ENCODE measurements at places on chromosomes 2 and 18.

- peak; percentile 30 for DNase-seq
Measured at GRCh38 chr2:11446733-11447248, 19.2 kb downstream of the E2F6 start.

- DNase-seq = no peak
Measured at GRCh38 chr18:59551902-59552635, 145.2 kb downstream of the CCBE1 start.

DNA sequence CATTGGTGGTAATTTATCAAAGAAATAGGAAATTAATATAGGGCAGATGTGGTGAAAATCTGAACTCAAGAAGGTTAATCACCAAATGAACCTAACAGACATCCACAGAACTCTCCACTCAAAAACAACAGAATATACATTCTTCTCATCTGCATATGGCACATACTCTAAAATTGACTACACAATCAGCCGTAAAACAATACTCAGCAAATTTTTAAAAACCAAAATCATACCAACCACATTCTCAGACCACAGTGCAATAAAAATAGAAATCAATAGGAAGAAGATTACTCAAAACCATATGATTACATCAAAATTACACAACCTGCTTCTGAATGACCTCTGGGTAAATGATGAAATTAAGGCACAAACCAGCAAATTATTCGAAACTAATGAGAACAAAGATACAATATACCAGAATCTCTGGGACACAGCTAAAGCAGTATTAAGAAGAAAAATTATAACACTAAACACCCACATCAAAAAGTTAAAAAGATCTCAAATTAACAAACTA, 31.0 kb downstream of the RBM43 start:
- DNase-seq = no peak

GRCh38 chr18:9648431-9649163, 34.2 kb upstream of the PPP4R1 start:
- DNase-seq = no peak

DNA sequence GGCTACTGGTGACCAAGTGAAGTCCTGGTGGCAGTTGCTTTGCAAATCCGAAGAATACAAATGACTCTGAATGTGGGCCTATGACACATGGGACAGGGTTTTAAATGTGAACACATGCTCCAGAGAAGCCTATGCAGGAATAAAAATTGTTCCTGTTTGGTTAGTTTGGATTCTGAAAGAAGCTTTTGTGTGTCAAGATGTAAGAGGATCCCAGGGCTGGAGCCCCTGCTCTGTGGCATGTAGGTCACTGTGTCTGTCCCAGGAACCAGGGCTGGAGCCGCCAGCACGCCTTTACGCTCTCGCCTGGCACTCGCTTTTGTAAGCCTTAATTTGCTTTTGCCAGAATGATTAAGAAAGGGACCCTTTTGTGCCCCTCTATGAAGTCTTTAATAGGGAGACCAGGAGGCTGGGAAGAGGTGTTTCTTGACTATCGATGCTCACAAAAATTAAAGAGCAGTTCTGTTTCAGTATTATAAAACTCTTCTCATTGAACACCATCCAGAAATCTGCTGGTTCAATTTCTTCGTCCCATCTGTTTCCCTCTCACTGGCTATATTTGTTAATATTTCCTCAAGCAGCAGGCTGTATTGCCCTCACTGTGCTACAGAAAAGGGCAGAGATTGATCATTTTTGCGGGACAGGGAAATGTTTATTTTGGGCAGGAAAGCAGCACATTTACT, 532.7 kb upstream of the POU3F3 start:
- DNase-seq = no peak

DNA sequence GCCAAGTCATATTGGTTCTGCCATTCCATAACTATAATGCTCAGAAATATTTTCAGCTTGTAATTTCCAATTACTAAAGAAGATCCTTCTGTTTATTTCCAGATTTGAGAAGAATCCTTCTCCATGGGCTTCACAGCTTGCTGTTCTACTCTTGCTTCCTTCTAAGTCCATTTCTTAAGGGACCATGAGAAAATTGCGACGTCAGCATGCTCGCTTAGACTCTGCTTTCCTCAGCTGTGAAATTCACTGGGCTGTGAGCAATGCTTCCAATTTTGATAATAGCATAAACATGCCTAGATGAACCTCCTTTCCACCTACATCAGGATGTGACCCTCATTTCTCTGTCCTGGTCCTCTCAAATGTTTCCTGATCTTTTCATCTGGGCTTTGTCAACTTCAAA, 145.3 kb upstream of the CDH20 start:
- no peak for DNase-seq

DNA sequence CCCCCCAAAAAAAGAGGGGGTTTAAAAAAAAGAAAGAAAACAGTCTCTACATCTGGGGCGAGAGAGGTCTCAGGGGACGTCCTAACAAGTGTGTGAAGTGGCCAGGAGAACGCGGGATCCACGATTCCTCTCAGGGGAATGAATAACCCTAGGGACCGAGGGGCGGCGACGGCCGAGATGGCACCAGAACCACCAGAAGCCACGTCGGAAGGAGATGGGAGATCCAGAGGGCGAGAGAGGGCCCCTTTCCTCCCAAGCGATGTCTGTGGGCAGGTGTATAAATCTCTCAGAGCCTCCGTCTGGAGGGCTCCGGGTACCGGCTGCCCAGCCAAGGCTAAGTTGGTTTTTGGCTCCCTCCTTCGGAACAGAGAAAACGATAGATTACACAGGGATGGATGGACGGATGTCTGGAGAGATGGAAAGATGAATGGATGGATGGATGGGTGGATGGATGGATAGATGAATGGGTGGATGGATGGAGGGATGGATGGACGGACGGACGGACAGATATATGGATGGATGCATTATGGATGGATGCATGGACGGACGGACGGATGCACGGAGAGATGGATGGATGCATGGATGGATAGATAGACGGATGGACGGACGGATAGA, 1.7 kb downstream of the EPHA4 start:
- DNase-seq = no peak

- peak; percentile 61 for DNase-seq
Measured at GRCh38 chr2:231198291-231199173, at the start of gene ARMC9. TSS of gene ARMC9 (plus strand) at chr2:231198631. CDS start at chr2:231206239, 7,608 bp downstream.

- DNase-seq = no peak
Measured at GRCh38 chr18:77486985-77487384, 237.3 kb downstream of the GALR1 start.

DNA sequence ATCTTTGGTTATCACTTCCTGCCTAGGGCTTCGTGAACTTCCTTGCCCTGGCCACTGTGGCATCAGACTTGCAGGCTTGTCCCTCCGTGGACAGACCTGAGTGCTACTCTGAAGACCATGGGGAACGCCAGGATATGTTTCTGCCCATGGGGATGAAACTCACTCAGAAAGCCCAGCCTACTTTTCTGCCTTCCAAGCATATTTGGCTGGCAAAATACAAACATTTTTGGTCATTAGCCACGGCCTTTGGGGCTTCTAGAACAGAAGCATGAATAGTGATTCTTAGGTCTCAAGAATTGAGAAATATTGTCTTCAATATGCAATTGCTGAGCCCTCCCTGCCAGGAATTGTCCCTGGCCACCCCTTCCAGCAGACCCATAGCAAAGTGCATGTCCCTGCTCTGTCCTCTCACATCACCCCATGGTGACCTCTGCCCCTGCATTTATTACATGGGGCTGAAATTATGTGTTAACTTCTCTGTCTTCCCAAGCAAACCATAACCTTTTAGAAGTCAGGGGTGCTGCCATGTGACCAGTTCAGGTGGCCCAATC, 152.4 kb downstream of the OSR1 start:
- DNase-seq = no peak

GRCh38 chr2:152598975-152599759, 118.1 kb downstream of the PRPF40A start:
- DNase-seq = no peak

- DNase-seq = no peak
Measured at GRCh38 chr2:165402162-165402561, 67.3 kb upstream of the CSRNP3 start.

DNA sequence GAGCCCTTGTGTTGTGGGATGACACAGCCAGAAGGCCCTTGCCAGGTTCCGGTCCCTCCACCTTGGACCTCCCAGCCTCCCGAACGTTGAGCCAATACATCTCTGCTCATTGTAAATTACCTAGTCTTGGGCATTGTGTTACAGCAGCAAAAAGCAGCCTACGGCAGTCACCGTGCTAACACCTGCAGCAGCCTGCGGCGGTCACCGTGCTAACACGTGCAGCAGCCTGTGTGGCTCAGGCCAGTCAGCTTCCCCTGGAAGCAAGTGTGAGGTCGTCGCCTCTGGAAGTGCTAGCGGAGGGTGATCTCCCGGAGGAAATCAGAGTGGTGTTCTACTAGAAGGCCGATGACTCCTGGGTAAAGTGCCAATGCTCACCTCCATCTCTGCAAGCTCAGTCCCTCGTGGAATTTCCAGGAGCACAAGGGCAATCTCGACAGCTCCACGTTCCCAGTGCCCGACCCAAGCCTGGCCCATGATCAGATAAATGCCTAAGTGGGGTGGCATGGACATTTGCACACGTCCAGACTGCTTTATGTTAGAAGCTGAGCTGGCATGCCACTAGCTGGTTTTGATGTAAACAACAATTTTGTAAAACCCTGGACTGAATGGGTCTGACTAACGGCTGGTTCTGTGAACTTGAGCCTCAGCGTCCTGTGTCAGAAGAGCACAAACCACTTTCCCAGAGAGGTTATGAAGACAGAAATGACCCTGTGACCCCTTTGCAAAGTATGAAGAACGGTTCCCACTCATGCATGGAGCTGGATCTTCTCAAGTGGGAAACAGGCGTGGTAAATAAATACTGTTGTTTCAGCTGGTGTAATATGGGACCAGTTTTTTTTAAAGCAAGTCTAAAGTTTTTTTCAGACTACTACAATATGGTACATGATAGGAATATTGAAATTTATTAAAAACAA, 11.4 kb upstream of the CNDP1 start:
- DNase-seq = no peak

GRCh38 chr2:10346929-10347561, 44.3 kb downstream of the HPCAL1 start:
- no peak for DNase-seq

- no peak for DNase-seq
Measured at GRCh38 chr18:13878857-13879256, 36.5 kb downstream of the MC2R start.

DNA sequence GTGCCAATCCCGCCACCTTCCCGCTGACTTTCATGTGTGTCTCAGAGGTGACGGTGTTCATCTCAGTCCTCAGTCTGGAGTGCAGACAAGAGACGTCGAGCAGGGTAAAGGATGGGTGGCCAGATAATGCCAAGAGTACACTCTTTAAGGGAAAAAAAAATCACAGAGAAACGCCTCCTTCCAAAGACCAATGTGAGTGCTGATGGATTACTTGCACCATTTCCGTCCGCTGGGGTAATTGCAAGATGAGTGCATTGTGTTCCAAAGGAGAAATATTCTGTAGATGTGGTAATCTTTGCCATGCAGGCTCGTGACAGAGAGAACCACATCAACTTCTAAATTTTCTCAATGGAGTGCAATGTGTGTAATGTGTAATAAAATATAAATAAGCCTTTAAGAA, 81.0 kb downstream of the KLHL29 start:
- DNase-seq = no peak

DNA sequence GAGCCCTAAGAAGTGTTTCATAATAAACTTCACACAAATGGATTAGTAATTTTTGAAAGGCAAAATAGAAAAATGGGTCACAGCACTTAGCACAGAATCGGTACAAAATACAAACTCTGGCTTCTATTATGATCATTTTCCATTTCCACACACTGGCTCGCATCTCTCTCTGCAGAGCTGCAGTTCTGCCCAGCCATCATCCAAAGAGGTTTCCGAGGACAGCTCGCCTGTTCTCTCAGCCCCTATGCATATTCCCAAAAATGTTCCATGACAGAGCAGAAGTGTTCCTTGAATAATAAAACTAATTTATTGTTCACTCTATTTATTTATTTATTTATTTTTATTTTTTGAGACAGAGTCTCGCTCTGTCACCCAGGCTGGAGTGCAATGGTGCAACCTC, 115.6 kb downstream of the AP1S3 start:
- DNase-seq = no peak

GRCh38 chr2:191218292-191218898, 26.8 kb upstream of the MYO1B start:
- peak; percentile 39 for DNase-seq

DNA sequence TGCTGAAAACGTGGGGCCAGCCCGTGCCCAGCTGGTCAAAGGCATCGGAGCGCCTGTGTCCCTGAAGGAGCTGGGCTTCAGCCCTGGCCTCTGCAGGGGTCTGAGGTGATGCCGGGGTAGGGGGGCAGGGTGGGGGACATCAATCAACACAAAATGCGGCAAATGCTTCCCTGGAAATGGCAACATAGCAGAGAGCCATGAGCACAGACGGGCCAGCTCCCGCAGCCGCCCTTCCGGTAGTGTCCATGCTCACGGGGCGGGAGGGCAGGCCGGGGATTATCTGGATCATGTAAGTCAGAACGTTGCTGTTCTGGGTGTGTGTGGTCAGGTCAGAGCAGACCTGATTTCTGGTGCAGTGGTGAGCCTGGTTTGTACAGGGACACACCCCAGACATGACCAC, 56.5 kb upstream of the TWIST2 start:
- no peak for DNase-seq

DNA sequence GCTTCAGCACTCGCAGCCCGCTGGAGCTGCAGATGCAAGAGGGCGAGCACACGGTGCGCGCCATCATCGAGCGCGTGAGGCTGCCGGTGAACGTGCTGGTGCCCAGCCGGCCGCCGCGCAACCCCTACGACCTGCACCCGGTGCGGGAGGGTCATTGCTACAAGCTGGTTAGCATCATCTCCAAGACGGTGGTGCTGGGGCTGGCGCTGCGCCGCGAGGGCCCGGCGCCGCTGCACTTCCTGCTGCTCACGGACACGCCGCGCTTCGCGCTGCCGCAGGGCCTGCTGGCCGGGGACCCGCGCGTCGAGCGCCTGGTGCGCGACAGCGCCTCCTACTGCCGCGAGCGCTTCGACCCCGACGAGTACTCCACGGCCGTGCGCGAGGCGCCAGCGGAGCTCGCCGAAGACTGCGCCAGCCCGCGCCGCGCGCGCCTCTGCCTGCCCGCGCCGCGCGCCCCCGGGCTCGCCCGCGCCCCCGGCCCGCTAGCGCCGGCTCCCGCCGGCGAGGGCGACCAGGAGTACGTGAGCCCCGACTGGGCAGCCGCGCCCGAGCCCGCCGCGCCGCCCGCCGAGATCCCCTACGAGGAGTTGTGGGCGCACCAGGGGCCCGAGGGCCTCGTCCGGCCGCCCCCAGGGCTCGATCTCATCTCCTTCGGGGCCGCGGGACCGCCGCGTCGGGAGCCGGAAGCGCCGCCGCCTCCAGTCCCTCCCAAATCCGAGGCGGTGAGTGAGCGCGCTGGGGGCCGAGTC, 11.8 kb downstream of the GAREM2 start:
- DNase-seq = peak; percentile 64

DNA sequence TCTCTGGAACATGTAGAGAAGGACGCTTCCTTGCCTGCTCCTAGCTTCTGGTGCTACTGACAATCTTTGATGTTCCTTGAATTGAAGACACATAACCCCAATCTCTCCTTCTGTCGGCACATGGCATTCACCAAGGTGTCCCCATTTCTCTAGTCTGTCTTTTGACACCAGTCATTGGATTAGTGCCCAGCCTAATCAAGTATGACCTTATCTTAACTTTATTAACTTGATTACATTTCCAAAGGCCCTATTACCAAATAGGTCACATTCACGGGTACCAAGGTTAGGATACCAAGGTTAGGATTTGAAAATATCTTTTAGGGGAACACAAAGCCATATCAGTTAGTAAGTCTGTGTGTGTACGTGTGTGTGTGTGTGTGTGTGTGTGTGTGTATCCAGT, 377.9 kb downstream of the CMPK2 start:
- no peak for DNase-seq

Data from activated CD4-positive, alpha-beta T cell treated with anti-CD3 and anti-CD28 coated beads, Interleukin-2, amount 50 U/mL, for 24 hours (primary cell).